T-cell (primary cell): ENCODE measurements at places on chromosomes 5 and 9. TPM values are rescaled to one million over a fixed set of nuclear protein-coding genes. Genes with fewer than 3 reads are reported as not detected.

The NEURL1B gene
- 0.20 TPM for total RNA-seq

GRCh38 chr5:92421942-92422341 lies 1038.8 kb upstream of the ARRDC3 start:
- no peaks in the 10 kb centered on the region for H3K36me3 ChIP-seq
- no peaks in the 10 kb centered on the region for H3K4me1 ChIP-seq
- no peak overlapping the region for H3K4me3 ChIP-seq
- no peaks in the 10 kb centered on the region for H3K27me3 ChIP-seq

GRCh38 chr9:908536-909205 lies 67.2 kb downstream of the DMRT1 start:
- H3K36me3 ChIP-seq, result no peaks in the 10 kb centered on the region
- H3K27ac ChIP-seq, result no peak overlapping the region
- no peaks in the 10 kb centered on the region for H3K4me1 ChIP-seq
- peaks cover 6% of the 10 kb centered on the region for H3K27me3 ChIP-seq
- DNase-seq, result no peak

- no peak overlapping the region for H3K27ac ChIP-seq
- H3K4me1 ChIP-seq, result no peaks in the 10 kb centered on the region
- H3K27me3 ChIP-seq, result no peaks in the 10 kb centered on the region
- DNase-seq, result no peak
- peaks cover 83% of the 10 kb centered on the region for H3K36me3 ChIP-seq
- no peak overlapping the region for H3K4me3 ChIP-seq
These were observed 89.2 kb downstream of the CAMSAP1 start for GRCh38 chr9:135817951-135818717.

GRCh38 chr5:140220032-140220697 lies 45.2 kb downstream of the CYSTM1 start:
- H3K4me1 ChIP-seq, result no peaks in the 10 kb centered on the region
- no peaks in the 10 kb centered on the region for H3K27me3 ChIP-seq
- H3K27ac ChIP-seq, result no peak overlapping the region
- H3K4me3 ChIP-seq, result no peak overlapping the region
- no peaks in the 10 kb centered on the region for H3K36me3 ChIP-seq
- no peak for DNase-seq

The KIF24 gene
- 0.20 TPM for total RNA-seq
